Activated naive CD4-positive, alpha-beta T cell treated with anti-CD3 and anti-CD28 coated beads, Interleukin-2, amount 10 ng/mL, durations not matched to agents 7 days and 5 days (primary cell): ENCODE measurements at places on chromosomes 5 and 9.

DNA sequence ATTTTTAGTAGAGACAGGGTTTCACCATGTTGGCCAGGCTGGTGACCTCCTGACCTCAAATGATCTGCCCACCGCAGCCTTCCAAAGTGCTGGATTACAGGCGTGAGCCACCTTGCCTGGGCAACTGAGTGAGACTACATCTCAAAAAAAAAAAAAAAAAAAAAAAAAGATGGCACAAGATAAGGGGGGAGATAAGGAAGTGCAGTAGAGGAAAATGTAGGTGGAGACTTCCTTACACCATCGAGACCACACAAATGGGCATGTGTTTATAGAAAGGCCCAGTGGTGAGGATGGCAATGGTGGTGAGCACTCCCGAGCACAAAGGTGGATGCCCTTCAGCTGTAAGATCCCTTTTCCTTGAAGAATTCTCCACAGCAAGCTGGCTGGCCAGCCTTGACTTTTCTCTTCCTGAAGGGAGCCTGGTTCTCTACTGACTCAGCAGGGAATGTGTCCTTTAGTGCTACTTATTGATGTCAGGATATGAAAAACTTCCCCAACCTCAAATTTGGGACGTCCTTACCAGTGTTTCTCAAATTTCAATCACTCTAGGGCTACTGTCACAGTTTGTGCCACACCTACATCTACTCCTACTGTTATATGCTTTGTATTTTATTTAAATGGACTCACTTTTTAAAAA lies 28.2 kb downstream of the ERGIC1 start:
- DNase-seq, result no peak

- DNase-seq, result no peak
Observed at GRCh38 chr9:138020120-138020794, 142.7 kb downstream of the CACNA1B start.

GRCh38 chr5:156329171-156329611 lies 2.2 kb downstream of the SGCD start:
- DNase-seq, result no peak

GRCh38 chr5:137933491-137933911 lies 44.2 kb downstream of the PKD2L2 start:
- no peak for DNase-seq

GRCh38 chr9:131731644-131732043 lies 8.2 kb downstream of the RAPGEF1 start:
- DNase-seq, result peak; percentile 71

GRCh38 chr5:55159763-55160492 lies at the start of gene GPX8:
GPX8 (plus strand) TSS chr5:55160171; CDS start chr5:55160193, 22 bp downstream.
- DNase-seq, result peak; percentile 33

- no peak for DNase-seq
Observed at GRCh38 chr9:5895782-5896181, 5.1 kb downstream of the MLANA start.

- no peak for DNase-seq
Observed at GRCh38 chr9:111144741-111145140, 106.5 kb upstream of the LPAR1 start.

GRCh38 chr5:122312591-122313406 lies 762 bp downstream of the SNCAIP start:
- no peak for DNase-seq

DNA sequence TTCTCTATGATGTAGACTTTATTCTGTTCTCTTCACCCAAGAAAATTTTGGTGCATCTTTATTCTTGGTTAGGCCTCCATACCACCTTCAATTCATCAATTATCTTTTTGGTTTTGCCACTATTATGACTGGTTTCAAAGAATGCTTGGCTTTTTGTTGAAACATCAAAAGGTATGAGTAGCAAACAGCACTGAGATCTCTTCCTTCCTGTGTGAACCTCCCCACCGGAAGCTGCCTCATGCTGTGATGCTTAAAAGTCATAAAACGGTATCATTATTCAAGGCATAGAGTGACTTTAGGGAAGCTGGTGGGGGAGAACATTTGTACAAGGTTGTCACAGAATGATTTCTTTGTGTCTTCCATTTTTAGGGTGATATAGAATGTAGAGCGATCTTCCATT lies 70.6 kb downstream of the IQGAP2 start:
- peak; percentile 83 for DNase-seq

- DNase-seq, result no peak
Observed at GRCh38 chr9:83930881-83931280, 9.6 kb upstream of the KIF27 start.

DNA sequence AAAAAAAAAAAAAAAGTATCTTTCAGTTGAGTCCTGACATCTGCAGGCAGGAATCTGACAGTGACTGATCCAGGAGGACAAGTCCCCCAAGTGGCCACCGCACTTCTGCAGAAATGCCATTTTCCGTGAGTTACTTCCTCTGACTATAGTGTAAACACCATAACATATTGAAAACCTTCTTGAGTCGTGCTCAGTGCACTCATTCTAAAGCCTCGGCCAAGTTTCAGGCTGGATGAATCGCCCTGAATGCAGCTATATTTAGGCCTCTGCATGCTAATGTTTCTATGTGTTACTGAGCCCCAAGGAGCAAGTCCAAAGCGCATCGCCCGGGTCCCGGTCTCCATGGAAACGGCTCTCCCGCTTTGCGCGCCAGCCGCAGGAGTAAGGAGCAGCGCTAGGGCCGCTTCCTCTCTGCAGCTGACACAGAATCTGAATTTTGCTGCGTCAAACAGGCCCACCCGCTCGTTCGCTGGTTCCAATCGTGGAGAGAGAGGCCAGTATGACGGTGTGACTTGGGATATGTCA lies 335.4 kb downstream of the MSX2 start:
- peak; percentile 51 for DNase-seq

DNA sequence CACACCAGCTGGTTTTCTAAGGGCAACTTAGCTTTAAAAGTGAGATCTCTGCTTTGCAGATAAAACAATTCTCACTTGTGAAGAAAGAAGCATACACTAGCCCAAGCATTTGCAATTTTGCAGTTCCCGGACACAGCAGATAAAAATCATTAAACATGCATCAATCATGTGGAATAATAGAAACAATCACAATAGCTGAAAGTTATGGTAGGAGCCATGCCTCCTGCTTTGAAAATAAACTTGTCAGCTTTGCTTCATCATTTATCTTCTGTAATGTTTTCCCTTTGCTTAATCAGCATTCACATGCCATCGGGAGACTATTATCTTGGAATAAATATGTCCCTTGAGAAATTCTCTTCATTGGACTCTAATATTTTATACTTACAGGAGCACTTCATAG lies 60.3 kb upstream of the DAB2 start:
- no peak for DNase-seq

- DNase-seq, result no peak
Observed at GRCh38 chr5:175724314-175725275, 66.7 kb downstream of the HRH2 start.
